ENCODE measurements at places on chromosomes 2 and 18.

DNA sequence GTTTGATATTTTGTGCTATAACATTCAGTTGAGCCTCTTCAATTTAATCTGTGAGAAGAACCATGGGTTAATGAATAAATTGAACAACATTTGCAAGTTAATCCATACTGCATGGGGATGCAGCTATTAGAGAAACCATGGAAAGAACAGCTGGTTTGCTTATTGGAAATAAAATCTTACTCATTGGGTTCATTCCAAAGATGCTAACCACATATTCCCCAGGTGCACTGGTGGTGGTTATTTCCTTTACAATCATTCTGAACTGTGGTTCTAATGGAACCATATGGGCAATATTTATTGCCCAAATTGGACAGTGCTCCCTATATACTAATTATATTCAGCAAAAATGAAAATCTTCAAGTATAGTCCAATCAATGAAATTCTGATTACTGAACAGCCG is 1200.4 kb upstream of the CDH2 start:
- no peak overlapping the region for H3K27ac ChIP-seq
- H3K4me1 ChIP-seq, result no peaks in the 10 kb centered on the region
- H3K4me3 ChIP-seq, result no peak overlapping the region
- H3K36me3 ChIP-seq, result no peaks in the 10 kb centered on the region
- no peak for DNase-seq

- DNase-seq, result peak; percentile 5
- H3K4me3 ChIP-seq, result no peak overlapping the region
- peaks cover 2% of the 10 kb centered on the region for H3K4me1 ChIP-seq
- H3K27ac ChIP-seq, result no peak overlapping the region
- H3K27me3 ChIP-seq, result no peaks in the 10 kb centered on the region
Observed at GRCh38 chr2:209638346-209638745, 133.3 kb upstream of the UNC80 start.

GRCh38 chr2:143934626-143935481 is 585.1 kb downstream of the ZEB2 start:
- H3K4me3 ChIP-seq, result no peak overlapping the region
- no peak for DNase-seq
- H3K27me3 ChIP-seq, result peaks cover 48% of the 10 kb centered on the region
- peaks cover 7% of the 10 kb centered on the region for H3K4me1 ChIP-seq
- no peak overlapping the region for H3K27ac ChIP-seq

DNA sequence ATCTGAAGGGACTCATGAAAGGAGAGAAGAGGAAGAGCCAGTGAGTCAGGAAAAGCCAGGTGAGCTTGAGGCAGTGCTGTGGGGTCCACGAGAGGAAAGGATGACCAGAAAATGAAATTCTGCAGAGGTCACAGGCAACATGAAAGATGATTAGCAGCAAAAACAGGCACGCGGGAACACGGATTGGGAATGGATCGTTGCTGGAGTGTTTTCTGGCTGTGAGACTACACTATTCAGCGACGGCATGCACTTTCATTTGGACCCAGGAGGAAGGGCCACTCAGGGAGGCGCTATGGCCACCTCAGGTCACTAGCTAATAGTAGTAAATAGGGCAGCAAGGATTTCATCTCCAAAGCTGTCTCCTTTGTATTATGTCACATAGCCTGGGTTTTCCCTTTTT is 44.8 kb downstream of the ZNF532 start:
- no peak for DNase-seq
- H3K4me1 ChIP-seq, result peaks cover 10% of the 10 kb centered on the region
- H3K27me3 ChIP-seq, result peaks cover 6% of the 10 kb centered on the region
- H3K36me3 ChIP-seq, result no peaks in the 10 kb centered on the region

DNA sequence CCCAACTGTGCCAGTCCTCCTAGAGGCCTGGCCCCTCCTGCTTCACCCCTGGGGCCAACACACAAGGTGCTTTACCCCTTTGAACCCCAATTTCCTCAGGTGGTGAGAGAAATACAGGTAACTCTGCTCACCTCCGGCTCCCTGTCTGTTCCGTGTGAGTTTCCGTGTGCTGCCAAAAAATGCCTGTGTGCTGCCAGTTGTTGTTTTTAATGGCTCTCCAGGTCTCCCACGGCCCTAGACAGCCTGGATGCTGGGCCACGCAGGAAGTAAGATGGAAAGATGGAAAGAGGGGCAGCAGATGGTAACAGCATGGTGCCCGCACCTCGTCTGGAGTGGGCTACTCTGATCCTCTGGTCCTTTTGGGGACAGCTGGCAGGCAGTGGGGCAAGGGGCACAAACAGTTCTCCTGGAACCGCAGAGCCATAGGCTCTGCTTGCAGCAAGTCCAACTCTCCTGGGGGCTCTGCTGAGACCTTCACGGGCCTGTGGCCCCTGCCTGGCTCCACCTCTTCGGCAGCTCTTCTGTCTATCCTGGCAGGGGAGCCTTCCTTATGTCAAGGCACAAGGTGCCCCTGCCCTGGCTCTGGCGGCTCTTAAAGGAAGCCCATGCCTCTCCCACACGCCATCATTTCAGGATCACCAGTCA is 4.3 kb upstream of the ARHGEF4 start:
- H3K4me3 ChIP-seq, result no peak overlapping the region
- no peak overlapping the region for H3K27ac ChIP-seq
- H3K4me1 ChIP-seq, result peaks cover 4% of the 10 kb centered on the region

DNA sequence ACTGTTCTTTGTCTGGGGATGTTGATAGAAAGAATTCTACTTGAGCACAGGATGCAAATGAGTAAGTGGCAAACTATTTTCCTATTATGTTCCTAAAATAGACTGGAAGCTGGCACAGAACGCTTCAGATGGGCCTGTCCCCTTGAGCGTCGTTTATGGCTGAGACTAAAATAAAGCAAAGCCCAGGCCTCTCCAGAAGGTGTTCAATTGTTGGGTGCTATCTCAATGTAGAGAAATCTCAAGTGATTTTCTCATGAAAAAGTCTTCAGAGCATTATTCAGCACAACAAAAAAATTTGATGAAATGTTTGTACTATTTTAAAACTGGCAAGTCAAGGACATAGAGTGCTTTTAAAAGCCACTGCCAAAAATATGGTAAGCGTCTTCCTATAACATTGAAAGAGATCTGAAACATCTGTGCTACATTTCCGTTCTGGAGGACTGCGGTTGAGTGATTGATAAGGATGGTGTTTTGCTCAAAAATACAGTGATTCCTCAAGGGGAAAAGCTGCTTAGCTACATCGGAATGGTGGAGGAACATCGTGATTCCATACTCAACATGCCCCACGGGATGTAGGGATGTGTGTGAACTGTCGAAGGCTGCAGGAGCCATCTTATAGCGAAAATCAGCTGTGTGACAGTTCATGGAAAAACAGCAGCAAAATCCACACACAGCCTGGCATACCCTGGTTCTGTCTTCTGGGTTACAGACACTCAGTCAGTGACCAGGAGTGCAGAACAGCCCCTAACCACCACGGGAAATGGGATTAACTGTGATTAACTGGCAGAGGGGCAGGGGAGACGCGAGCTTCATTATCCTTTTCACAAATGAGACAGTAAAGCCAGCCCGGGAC is 10.4 kb upstream of the LRRFIP1 start:
- H3K27ac ChIP-seq, result no peak overlapping the region
- H3K36me3 ChIP-seq, result no peaks in the 10 kb centered on the region
- H3K27me3 ChIP-seq, result no peaks in the 10 kb centered on the region

DNA sequence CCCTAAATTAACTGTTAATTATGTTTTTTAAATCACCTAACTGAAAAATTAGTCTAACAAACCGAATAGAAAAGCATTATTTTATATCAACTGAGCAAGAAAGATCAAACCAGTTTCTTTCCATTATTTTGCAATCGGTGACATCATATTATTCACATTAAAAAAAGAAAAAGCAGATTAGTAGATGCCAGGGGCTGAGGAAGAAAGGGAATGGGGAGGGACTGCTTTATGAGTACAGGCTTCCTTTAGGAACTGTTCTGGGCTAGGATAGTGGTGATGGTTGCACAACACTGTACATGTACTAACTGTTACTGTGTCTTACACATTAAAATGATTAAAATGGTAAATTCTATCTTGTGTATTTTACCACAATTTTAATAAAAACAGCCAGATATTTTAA is 59.3 kb downstream of the COBLL1 start:
- H3K4me1 ChIP-seq, result peaks cover 3% of the 10 kb centered on the region
- no peak overlapping the region for H3K27ac ChIP-seq
- no peak for DNase-seq
- H3K27me3 ChIP-seq, result peaks cover 3% of the 10 kb centered on the region
- no peak overlapping the region for H3K4me3 ChIP-seq

GRCh38 chr2:238125127-238125885 is 13.2 kb upstream of the KLHL30 start:
- H3K36me3 ChIP-seq, result no peaks in the 10 kb centered on the region
- no peaks in the 10 kb centered on the region for H3K4me1 ChIP-seq
- H3K27ac ChIP-seq, result no peak overlapping the region
- DNase-seq, result no peak

- H3K27ac ChIP-seq, result peak overlapping the region; percentile 91
- no peak for DNase-seq
- peaks cover 9% of the 10 kb centered on the region for H3K36me3 ChIP-seq
- H3K4me3 ChIP-seq, result peak overlapping the region; percentile 78
- H3K4me1 ChIP-seq, result peaks cover 85% of the 10 kb centered on the region
- H3K27me3 ChIP-seq, result no peaks in the 10 kb centered on the region
Observed at GRCh38 chr2:197239434-197239833, 71.1 kb downstream of the ANKRD44 start.

DNA sequence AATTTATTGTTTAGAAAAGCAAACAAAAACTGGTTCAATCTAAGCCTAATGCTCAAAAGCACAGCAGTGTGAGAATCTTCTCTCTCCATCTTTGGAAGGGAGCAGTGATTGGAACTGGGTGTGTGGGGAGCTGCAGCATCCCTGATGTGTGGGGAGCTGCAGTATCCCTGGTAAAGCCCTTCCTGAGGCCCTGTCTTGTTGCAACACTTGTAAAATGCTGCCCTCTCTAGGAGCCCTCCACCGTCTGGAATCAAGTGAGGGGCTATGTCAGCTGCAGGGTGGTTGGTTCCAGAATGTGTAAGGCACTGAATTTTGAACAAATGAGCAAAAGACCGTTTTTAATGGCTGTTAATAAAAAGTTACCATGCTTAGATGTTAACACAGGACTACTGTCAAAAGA is 147.7 kb upstream of the RAB12 start:
- H3K27ac ChIP-seq, result no peak overlapping the region
- H3K4me3 ChIP-seq, result no peak overlapping the region
- no peaks in the 10 kb centered on the region for H3K4me1 ChIP-seq
- H3K27me3 ChIP-seq, result no peaks in the 10 kb centered on the region
- H3K36me3 ChIP-seq, result no peaks in the 10 kb centered on the region

Measured in activated naive CD4-positive, alpha-beta T cell treated with anti-CD3 and anti-CD28 coated beads for 36 hours (primary cell).